ENCODE measurements at places on chromosomes 13 and 19. TPM values are rescaled to one million over a fixed set of nuclear protein-coding genes. Genes with fewer than 3 reads are reported as not detected.

Gene FCGBP
- total RNA-seq: 5.8 TPM

Gene DIRAS1
- total RNA-seq: 0.57 TPM

Gene SLC25A41
- total RNA-seq: not detected

DNA sequence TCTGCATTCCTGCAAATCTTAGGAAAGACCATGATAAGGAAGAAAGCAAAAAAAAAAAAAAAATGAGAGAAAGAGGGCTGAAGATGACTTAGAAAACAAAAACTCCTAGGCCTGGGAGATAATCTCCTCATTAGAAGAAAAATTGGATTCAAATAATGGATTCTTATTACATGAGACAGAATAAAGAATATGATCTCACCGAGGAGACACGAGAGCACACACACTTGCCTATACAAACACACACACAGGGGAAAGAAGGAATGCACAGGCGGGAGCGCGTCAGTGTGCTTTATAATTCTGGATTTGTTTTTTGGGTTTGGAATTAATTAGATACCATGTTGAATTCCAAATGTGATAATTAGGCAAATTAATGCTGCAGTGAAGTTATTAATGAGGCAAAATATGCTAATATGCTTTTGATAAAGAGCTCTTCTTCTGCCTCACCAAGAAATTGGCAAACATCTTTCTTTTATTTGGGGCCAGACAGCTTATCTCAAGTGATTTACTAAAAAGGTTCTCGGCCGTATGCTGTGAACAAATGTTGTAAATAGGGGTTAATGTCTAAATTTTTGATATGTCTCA is 36.1 kb upstream of the PCDH8 start:
- DNase-seq: no peak

DNA sequence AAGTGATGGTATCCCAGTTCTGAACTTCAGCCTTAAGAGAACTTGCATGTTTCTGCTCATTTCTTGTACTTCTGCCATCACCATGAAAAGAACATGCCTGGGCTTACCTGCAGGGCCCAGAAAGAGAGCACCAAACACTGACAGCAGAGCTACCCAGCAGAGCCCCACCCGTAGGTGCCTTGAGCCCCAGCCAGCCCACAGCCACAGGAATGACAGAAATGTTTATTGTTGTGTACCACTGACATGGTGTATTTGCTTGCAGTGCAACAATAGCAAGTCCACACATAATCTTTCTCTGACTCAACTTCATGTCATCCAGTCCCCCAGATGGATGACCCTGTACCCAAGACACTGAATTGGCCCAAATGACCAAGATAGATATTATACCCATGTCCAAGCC is 195.2 kb downstream of the TSHZ3 start:
- DNase-seq: no peak

GRCh38 chr13:47726394-47726793 is 274.7 kb downstream of the SUCLA2 start:
- DNase-seq: no peak

DNA sequence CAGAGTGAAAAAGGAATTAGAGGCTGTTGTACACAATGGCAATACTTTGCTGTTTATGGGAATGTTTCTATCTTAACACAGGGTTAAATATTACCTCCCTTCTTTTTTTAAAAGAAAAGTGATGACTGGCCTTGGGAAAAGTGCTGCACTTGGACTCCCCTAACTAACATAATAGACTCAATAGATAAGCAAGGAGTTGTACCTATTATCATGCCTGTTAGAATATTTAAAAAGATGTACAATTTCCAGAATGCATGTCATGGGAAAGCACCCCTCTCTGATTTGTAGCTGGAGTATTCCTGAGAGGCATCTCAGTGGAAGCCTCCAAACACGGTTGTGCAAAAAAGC is 79.3 kb upstream of the GPC6 start:
- no peak for DNase-seq

- peak; percentile 69 for DNase-seq
Observed at GRCh38 chr13:105346141-105346775, 1189.2 kb downstream of the EFNB2 start.

DNA sequence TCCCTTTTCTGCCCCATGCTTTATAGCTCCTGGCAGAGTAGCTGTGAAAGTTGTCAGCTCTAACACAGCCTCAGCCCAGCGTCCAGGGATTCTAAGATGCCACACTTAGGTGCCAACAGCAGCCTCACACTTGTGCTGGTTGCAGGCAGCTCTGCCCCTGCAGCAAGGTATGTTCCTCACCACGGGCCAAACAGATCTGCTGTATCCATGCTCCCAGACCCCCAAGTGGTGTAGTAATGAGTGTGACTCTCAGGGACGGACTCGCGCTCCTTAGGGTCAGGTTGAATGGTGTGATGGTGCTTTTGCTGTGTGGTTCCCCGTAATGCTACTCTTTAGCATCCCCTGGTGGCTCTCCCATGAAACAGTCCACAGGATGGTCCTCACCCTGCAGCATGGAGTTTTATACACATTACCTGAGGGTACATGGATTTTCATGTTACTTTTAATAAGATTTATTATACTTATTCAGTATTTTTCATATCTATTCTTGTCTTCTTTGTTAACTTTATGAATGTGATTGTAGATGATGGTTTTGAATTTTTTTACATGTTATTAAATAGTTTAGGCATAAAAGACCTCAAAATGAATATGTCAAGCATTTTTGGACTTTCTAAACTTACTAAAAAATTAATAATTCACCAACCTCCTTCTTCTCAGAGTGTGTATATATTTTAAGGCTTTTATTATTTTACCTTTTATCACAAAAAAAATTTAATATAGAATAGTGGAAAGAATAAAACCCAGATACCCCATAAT is 232.5 kb downstream of the SLC7A1 start:
- DNase-seq: peak; percentile 6

DNA sequence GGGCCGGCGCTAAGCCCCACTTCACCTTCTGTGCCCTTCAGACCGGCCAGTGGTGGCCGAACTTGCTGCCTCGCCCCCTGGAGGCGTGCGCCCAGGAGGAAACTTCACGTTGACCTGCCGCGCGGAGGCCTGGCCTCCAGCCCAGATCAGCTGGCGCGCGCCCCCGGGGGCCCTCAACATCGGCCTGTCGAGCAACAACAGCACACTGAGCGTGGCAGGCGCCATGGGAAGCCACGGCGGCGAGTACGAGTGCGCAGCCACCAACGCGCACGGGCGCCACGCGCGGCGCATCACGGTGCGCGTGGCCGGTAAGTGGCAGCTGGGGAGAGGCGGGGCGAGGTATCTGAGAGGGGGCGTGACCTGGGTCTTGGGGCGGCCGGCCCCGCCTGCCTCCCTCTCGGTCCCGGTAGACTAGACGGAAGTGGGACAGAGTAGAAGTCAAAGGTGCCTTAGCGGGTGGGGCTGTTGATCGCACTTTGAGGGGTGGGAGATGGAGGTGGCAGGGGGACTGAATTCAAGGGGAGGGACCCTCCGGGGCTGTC is 5.6 kb downstream of the ICAM5 start:
- DNase-seq: no peak

Measured in PC-9 (cell line).